ENCODE measurements at places on chromosomes 6 and 20.

DNA sequence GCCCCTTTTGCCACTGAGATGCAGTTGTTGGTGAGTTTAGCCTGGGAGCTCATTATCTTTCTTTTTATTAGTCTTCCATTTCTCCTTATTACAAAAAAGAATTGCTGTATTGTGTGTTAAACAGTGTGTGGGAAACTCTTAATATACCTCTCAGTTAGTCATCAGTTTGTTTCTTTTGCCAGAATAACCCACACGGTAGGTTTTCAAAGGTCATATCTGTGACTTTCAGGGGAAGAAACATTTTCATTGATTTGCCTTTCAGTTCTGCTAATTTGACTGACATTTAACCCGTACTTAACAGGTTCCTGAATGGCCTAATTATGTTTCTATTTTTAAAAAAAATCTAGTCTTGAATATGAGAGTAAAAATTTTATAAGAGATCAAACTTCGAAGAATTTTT, 145.3 kb downstream of the KHDC1L start:
- DNase-seq, result no peak

DNA sequence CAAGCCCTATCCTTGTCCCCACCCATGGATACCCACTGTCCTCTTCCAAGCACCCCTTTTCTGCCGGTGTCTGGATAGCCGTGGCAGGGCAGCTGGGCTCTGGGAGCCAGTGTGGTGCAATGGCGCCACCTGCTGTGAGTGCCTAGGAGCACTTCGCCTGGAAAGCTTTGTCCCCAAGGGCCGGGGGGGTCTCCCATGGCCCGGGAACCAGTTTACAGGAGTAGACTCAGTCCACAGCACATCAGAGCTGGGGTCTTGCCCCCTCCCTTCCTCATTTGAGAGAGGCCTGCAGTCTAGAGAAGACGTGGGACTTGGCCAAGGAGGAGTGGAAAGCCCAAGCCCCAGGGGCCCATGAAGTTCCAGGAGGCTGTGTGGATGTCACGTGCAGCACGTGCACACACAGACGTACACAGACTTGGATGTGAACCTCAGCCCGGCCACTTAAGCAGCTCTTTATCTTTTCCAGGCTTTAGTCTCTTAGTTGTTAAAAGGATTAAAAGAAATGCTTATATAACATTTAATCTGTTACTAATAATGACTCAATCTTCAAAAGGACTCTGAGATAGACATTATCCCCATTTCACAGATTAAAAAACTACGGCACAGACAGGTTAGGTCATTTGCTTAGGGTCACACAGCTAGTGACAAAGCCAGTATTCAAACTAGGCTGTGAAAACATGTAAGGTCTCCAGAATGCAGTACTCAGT, 40.9 kb upstream of the CDH22 start:
- peak; percentile 83 for DNase-seq

DNA sequence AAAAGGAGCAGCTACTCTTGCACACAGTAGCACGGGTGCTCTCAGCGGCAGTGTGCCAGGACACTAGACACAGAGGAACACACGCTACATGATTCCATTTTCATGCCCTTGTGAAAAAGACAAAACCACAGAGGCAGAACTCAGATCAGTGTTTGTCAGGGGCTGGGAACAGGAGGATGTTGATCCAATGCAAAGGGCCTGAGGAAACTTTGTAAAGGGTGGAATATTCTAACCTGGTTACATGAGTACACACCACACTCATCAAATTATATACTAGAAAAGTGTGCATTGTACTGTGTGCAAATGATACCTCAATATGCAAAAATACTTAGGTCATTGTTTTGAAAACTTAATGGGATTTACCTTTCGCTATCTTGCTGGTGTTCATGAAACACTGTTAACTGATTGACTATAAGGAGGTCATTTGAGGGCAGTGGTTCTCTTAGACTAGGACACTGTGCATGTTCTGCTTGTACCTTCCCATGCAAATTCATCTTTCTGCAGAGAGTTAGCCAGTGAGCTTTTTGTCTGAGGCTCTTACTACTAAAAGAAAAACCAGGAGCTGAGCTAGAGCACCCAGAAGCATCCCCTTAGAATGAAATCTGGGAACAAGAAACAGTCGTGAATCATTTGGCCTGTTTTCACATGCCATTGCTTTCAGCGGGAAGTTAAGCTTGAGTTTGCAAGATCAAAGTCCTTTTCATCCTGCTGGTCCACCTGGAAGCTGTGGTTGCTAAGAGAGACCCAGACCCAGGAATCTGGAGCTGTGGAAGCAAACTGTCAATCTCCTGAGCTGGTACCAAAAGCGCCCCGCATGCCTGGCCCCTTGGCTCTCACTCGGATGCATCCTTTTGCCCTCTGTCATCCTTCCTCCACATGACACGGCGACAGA, 204.8 kb downstream of the TTLL2 start:
- no peak for DNase-seq

DNA sequence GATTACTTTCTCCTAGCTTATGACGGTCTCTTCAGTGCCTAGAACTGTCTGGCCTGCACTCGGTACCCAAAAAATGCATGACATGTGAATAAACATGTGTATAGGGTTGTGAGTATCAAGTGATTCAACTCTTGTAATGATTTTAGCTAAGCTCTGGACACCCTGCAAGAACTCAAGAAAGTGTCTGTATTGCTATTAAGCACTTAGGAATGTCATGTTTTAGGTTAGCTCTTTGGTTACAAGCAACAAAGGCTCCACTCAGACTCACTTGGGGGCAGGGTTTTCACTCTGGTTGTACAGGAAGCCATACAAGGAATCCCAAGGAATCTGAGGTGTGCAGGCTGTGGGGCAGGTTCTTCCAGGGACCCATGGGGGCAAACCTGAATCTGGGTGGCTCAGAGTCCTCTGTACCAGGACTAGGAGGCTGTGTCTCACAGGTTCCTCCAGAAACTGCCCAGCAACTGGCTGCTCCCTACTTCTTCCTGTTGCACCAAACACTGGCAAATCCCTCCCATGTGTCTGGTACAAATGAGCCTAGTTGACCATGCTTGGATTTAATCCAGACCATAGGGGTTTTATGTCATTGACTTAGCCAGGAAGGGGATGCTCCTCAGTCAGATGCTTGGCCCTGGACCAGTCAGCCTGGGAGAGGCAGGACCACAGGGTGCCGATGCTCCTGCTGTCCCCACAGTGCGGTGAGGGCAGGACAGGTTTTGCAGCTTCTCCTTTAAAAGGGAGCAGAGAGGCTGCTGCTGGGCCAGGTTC, 77.9 kb upstream of the CDH4 start:
- DNase-seq, result peak; percentile 18

- DNase-seq, result peak; percentile 82
Observed at GRCh38 chr20:34222208-34222607, 19.0 kb upstream of the ASIP start.

DNA sequence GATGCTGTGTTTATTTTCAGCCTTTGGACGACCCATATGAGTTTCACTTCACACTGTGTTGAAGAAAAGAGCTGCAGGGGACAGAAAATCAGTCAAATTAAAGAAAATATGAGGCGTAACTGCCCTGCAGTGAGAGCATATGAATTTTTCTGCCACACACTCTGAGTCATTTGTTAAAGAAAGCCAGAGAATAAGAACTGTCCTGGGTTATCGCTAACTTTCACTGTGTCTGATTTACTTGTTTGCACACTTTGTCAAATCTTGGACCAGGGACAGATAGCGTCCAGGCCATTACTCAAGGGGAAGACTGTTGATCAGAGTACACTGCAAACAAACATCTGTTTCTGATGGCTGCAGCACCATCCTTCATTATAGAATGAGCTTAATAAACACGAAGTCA, 126.8 kb upstream of the AGPAT4 start:
- DNase-seq, result no peak

Data from AG20443 (cell line).